ENCODE measurements at places on chromosomes 2 and 18. TPM values are rescaled to one million over a fixed set of nuclear protein-coding genes. Genes with fewer than 3 reads are reported as not detected.

Gene DSC3
- total RNA-seq, result 0.14 TPM

Gene GCG
- total RNA-seq, result 0.14 TPM

Gene EPB41L3
- total RNA-seq, result 10.1 TPM

Gene PRSS56
- not detected for total RNA-seq

Gene SPR
- total RNA-seq, result 23.5 TPM

Gene ASXL3
- 0.43 TPM for total RNA-seq

Gene SATB2
- total RNA-seq, result 19.0 TPM

Gene TUBA3D
- not detected for total RNA-seq

Gene SERPINB3
- not detected for total RNA-seq

Gene EMILIN1
- total RNA-seq, result 242 TPM

Gene NHEJ1
- total RNA-seq, result 14.5 TPM

Gene RMND5A
- 20.8 TPM for total RNA-seq

Gene ZAP70
- not detected for total RNA-seq

Gene LOXHD1
- total RNA-seq, result not detected

Gene MDH1B
- 1.4 TPM for total RNA-seq

Gene HJURP
- total RNA-seq, result 2.4 TPM

Gene MOB1A
- 74.5 TPM for total RNA-seq

Gene CHRND
- total RNA-seq, result not detected
